ENCODE measurements at places on chromosomes 4 and X.

DNA sequence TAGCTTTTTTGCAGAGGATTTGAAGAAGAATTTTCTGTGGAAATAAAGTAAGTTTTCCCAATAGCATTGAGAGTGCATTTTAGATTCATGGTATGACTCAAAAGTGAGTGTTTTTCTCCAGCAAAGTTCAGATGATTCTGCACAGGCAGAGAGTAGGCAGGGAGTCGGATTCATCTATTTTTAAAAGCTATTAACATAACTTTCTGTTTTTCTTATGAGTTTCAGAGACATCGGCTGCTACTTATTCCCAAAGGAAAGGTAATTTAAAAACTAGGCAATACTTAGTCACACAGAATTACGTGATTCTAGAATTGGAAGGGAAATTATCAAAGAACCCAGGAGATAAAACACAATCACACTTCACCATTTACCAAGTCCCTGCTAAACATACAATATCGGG, 4.4 kb downstream of the CCDC110 start:
- no peak for DNase-seq

DNA sequence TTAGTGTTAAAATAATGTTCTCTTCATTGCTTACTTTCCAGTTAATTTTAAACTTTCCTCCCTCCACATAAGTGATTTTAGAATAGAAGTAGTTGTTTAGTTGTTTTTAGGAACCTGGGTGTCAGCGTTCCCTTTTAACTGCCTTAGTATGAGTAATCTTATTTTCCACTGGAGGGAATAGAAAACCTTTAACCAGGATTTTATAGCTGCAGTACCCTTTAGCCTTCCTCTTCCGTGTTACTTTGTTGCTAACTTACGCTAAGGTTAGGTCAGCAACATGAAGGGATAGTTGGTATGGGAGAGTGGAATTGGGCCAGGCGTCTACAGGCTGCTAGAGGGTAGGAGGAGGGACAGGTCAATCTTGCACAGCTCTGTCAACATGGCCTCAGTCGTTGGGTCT, 31.5 kb downstream of the SMS start:
- no peak for DNase-seq

DNA sequence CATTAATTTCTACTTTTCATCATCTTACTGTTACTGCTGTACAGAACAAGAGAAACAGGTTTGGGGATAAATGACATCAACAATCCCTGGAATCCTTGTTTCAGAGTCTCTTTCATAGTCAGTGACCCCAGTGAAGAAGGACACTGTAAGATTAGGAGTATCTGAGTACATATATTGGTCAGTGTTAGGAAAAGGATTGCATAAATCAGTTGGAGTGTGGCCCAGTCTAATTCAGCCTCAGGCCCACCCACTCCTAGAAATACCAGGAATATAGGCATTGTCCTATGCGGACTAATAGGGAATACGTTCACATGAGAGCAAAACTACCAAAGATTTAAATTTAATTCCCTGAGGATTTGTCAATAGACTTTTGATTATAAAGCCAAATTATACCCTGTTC, 237.8 kb downstream of the LDB2 start:
- no peak for DNase-seq

- no peak for DNase-seq
Measured at GRCh38 chrX:47313056-47313455, 57.3 kb upstream of the ZNF157 start.

GRCh38 chr4:87505862-87506261, 23.3 kb downstream of the SPARCL1 start:
- DNase-seq = no peak

DNA sequence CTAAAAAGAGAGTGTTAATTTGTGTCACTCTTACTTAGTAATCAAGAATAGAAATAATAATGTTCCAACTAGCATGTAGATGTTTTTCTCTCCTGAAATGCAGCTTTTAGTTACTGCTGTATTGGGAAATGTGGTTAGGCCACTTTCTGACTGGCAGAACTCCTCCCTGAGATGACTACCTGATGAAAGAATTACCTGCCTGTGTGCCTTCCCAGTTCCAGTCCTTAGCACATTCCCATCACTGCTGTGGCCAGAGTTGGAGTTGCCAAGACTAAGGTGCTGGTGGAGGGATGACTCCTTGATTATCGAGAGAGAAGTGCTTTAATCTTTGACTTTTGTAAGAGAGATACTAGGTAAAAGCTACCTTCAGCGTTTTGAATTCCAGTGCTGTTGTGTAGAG, 9.5 kb downstream of the GAB1 start:
- no peak for DNase-seq

DNA sequence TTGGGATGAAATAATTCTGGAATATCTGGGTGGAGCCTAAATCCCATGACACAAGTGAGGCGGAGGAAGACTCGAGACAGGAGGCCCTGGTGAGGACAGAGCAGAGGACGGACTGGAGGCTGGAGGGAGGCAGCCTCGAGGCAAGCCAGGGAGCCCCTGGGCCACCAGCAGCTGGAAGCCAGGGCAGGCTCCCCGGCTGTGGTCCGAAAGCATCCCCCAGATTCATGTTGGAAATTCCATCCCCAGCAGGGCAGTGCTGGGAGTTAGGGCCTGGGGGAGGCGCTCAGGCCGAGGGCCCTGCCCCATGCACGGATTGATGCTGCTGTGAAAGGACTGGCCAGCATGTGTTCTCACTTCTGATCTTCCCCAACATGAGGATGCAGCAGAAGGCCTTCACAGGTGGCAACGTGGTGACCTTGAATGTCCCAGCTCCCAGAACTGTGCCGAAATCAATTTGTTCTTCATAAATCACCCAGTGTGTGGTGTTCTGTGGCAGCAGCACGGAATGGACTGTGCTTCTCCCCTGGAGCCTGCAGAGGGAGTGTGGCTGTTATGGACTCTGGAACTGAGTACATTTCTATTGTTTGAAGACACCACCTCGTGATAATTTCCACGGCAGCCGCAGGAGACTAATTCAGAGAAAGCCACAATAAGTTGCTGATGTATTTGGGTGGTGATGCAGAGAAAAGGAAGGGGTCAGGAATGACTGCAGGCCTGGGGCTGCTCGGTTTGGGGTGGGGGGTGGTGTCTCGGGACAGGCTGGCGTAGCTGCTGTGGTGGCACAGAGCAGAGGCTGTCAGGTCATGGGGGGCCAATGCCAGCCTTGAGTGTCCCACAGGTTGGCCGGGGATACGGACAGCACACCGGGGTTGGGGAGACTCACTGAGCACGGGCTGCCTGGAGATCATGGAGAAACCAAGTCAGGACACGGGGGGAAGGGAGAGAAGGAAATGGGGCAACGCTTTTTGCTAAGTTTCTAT, 56.9 kb downstream of the PCGF3 start:
- no peak for DNase-seq

GRCh38 chr4:83107631-83108030, 6.9 kb downstream of the PLAC8 start:
- no peak for DNase-seq

- DNase-seq = no peak
Measured at GRCh38 chr4:16250661-16251365, 24.5 kb upstream of the TAPT1 start.

DNA sequence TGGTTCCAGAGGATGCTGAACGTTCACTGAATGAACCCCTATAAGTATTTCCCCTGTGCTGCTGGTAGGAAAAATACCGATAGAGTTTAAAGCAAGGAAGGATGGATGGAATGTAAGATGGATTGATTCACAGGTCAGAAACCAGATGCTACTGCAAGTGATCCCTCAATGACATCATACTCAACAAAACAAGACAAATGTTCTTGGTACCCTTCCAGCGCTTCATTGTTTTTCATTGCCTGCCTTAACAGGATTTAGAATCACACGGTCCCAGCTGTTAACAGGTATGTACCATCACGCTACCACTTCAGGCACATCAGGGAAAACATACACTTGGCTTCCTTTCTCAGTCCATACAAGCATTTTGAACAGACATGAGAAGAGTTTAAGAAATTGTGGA, 118.1 kb upstream of the TLR3 start:
- DNase-seq = no peak

DNA sequence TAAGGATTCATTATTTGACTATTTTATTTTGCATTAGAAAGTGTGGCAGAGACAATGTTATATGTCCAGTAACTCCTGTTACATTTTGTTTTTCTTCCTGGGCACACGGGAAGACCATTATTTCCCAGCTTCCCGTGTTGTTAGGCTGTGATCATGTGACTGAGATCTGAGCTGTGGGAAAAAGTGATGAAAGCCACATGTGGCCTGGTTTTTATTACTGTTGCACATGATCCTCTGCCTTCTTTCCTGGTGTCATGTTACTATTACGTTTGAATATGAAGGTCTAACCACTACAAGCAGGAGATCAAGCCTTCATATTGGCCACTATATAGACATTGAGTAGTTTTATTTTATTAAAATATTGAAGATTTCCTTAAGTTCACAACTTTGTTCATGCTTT, 28.2 kb upstream of the MID1 start:
- DNase-seq = no peak

DNA sequence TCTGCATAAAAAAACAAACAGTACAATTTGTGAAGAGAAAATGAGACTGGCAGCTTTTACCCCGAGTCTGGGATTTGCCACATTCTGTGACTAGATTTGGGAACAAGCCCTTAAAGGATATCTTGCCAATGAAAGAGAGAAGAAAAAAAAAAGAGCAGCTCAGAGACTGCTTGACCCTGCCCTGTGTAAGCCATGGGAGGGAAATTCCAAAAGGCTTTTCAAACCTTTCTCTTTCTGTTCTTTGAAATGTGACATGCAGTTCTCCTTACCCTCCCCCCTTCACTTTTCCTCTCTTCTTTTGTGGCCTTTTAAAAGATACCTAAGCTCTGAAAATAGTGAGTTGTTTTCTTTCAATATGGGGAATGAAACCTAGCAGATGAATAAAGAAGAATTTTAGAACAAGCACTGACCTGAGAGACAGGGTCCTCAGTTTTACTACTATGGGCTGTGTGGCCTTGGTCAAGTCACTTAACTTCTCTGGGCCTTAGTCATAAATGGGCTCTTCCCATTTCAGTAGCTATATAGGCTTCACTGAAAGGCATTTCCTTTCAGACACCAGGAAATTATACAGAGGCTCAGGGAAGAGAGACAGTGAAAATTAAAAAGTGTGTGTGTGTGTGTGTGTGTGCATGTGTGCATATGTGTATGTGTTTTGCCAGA, 5.1 kb downstream of the CCDC160 start:
- DNase-seq = no peak

- no peak for DNase-seq
Measured at GRCh38 chr4:86633854-86634253, 39.7 kb downstream of the PTPN13 start.

DNA sequence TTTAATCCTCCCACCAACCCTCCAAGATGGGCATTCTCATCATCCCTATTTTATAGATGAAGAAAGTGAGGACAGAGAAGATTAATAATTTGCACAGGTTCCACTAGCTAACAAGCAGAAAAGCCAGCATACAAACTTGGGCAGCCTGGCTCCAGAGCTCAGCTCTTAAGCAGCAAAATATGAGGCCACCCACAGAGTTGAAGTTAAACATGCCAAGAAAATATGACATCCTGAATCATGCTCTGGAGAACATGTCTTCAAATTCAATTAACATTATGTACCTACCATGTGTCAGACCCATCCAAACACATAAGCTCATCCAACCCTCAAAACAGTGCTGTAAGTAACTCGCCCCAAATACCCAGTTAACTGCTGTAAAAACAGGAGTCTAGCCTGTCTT, 33.9 kb downstream of the USP46 start:
- no peak for DNase-seq

DNA sequence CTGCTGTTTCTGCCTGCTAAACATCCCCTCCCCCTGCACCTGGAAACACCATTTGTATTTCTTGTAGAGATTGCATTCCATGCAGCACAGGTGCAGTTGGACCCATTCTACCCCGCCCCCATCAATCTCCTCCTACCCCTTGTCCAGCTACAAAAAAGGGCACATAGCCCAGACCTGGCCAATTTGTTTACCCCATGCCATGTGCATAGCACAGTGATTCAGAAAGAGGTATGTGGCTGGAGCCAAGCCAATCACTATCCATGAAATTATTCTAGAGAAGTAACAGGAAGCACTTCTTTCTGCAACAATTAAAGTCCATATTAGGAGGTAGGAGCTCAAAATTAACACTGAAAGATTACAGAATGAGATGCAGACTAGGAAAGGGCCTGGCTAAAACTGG, 20.2 kb upstream of the TMEM184C start:
- no peak for DNase-seq

DNA sequence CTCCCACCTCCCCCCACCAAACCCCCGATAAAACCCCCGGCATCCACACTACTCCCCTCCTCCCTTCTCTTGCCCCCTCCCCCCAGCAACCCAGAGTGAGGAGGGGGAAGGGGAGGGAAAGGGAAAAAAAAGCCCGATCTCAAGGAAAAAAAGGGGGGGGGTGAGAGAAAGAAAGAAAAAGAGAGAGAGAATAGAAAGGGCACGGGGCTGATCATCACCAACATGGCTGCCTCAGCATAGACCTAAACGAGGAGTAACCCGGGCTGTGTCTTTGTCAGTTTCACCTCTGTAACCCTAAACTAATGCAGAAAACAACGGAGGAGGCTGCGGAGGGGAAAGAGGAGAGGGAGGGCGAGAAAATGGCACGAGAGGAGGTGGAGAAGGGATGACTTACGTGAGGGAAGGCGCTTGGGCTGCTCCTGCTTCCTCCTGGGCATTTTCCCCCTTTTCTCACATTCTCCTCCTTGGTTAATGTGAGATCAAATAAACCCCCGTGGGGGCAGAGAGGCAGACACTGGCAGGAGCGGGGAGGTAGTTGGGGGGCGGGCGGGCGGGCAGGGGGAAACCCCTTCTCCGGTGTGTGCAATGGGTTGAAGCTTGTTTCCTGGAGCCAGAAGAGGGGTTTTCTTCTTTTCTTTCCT, 532 bp downstream of the ZNF827 start:
- DNase-seq = no peak

GRCh38 chrX:148120999-148121623, 140.0 kb downstream of the FMR1NB start:
- no peak for DNase-seq

- no peak for DNase-seq
Measured at GRCh38 chr4:110793381-110793801, 170.5 kb upstream of the PITX2 start.

- no peak for DNase-seq
Measured at GRCh38 chr4:53706422-53707032, 115.2 kb upstream of the LNX1 start.

- no peak for DNase-seq
Measured at GRCh38 chr4:184441461-184442313, 32.7 kb downstream of the IRF2 start.

GRCh38 chrX:129726307-129727111, 12.3 kb upstream of the XPNPEP2 start:
- DNase-seq = no peak

DNA sequence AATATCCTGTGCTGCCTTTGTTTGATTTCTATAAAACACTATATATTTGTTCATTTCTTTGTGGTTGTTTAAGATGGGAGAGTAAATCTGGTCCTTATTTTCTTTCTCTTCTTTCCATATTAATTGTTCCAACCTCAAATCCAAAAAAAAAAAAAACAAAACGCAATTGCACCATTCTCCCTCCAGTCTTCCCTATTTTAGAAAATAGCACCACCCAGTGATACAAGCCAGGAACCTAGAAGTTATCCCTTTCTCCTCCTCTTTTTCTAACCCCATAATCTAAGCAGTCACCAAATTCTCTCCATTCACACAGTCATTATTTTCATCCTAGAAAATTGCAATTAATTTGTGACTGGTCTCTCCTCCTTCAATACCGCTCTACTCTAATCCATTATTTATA, 107.8 kb downstream of the GABRA3 start:
- no peak for DNase-seq

Data from GF-D8 (cell line).